ENCODE measurements at places on chromosomes 13 and 19.

DNA sequence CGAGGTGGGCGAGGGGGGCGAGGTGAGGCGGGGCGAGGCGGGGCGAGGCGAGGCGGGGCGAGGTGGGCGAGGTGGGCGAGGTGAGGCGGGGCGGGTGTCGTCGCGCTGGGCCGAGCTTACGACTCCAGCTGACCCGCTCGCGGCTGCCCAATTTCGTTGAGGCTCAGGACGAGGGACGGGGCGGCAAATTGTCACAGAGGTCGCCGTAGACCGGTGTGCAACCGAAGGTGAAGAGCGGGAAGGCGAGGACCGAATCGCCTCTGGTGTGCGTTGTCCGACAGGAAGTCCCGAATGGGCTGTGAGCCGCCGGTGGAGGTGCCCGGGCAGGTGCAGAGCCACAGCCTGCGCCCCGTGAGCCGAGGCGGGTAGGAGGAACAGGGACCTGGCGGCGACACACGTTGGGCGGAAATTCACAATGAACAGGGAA, at the start of gene LACC1:
Gene LACC1, plus strand, starts transcription at position 150 of the 427 bp plus-strand sequence. CDS start 1,082 bp downstream, outside the sequence.
- no peak for DNase-seq

- DNase-seq, result no peak
Observed at GRCh38 chr13:21723807-21724505, 53.1 kb downstream of the FGF9 start.

GRCh38 chr13:97975280-97975847, 21.9 kb downstream of the IPO5 start:
- DNase-seq, result no peak

DNA sequence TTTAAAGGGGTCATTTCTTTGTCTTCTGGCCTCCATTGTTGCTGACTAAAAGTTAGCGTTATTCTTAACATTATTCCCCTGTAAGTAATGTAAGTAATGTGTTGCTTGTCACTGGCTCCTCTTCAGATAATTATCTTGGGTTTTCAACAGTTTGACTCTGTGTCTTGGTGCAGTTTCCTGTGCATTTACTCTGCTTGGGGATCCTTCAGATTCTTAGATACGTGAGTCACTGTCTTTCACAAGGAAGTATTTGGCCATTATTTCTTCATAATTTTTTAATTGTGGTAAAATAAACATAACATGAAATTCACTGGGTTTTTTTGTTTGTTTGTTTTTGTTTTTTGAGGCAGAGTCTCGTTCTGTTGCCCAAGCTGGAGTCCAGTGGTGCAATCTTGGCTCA, 13.5 kb upstream of the OR7D2 start:
- no peak for DNase-seq

GRCh38 chr13:34174671-34175145, 356.8 kb downstream of the RFC3 start:
- DNase-seq, result peak; percentile 60

- DNase-seq, result no peak
Observed at GRCh38 chr19:39524495-39524894, 8.2 kb downstream of the EID2B start.

GRCh38 chr19:8180018-8180417, 29.2 kb upstream of the CERS4 start:
- no peak for DNase-seq

DNA sequence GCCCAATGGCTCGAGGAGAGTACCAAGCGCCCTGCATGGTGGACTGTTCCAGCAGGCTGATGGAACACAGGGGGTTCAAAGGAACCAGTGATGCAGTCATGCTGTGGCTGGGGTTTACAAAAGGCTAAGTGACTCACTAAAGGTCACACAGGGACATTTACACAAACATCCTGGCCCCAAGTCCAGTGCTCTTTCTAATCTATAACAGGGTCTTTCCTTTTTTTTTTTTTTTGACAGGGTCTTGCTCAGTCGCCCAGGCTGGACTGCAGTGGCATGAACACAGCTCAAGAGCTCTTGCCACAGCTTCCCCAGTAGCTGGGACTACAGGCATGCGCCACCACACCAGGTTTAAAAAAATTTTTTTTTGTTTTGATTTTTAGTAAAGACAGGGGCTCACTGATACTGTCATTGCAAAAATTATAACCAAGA, 2.8 kb upstream of the SLC25A15 start:
- DNase-seq, result no peak

DNA sequence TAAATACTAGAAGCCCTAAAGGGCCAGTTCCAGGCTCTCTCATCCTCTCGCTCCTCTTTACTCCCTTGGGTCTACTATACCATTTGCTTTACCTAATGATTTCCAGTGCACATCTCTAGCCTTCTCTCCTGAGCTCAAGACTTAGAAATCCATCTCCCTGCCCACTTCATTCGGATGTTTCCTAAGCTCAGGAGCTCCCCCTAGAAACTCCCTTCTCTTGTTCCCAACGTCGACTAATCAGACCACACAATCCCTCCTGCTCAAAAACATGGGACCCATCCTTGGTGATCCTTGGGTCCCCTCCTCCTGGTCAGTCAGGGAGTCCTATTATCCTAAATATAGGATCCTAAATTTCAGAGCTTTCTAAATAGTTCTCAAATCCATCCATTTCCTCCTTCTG, 21.1 kb upstream of the STK24 start:
- DNase-seq, result no peak

DNA sequence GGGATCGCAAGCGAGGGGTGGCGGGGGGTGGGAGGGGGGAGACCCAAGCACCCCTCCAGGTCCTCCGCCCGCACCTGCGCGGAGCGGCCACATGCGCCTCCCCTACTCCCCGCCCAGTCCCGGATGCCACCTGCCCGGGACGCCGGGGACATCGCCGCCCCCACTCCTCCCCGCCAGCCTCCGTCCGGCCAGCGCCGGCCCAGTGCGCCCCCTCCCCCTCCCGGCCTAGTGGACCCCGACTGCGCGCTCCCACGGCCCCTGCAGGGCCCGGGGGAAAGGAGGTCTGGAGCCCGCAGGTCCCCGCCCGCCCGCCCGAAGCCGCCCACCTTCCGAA, 263 bp downstream of the RHPN2 start:
- peak; percentile 30 for DNase-seq

GRCh38 chr19:39936020-39936419, 1.6 kb upstream of the FCGBP start:
- DNase-seq, result no peak

GRCh38 chr13:102045731-102046130, 356.1 kb downstream of the FGF14 start:
- DNase-seq, result no peak

DNA sequence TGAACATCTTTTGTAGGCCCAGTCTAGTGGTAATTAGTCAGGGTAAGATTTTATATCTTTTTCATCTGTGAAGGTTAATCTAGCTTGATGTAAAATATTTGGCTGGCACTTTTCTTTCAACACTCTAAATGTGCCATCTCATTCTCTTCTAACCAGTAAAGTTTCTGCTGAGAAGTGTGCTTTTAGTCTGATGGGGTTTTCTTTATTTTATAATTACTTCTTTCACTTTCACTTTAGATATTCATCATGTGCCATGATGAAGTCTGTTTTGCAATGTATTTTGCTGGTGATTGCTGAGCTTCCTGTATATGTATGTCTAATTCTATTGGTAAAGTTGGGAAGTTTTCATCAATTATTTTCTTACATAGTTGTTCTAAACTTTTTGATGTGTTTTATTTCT, 31.9 kb downstream of the ZNF726 start:
- no peak for DNase-seq

DNA sequence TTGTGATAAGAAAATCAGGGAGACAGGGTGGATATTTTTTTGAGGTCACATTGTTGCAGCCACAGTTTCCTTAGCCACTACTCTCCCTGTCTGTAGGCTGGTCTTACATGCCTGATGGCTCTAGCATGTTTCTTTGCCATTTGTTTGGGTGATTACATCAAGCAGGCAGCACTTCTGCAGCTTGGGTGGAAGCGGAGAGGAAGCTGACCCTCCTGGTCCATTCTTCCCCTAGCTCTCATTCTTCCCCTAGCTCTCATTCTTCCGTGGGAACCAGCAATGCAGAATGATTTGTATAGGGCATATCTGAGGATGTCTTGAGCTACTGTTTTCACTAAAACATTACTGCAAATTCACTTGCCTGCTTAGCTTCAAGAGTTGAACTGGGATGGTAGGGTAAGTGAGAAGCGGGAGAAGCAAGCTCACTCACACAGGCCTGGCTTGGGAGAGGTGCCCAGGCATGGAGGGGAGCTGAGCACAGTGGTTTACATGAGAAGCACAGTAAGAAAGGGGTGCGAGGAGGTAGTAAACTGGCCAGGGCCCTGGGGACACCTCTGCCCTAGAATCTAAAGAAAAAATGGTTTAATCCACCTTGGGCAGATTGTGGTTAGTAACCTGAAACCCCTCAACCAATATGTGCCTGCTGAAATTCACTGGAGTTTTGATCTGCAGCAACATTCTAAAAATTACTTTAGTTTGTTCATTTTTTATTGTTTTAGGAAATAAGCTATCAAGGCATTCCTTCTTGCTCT, 538.9 kb downstream of the RFC3 start:
- no peak for DNase-seq

- no peak for DNase-seq
Observed at GRCh38 chr19:1035998-1036621, 3.8 kb upstream of the ABCA7 start.

DNA sequence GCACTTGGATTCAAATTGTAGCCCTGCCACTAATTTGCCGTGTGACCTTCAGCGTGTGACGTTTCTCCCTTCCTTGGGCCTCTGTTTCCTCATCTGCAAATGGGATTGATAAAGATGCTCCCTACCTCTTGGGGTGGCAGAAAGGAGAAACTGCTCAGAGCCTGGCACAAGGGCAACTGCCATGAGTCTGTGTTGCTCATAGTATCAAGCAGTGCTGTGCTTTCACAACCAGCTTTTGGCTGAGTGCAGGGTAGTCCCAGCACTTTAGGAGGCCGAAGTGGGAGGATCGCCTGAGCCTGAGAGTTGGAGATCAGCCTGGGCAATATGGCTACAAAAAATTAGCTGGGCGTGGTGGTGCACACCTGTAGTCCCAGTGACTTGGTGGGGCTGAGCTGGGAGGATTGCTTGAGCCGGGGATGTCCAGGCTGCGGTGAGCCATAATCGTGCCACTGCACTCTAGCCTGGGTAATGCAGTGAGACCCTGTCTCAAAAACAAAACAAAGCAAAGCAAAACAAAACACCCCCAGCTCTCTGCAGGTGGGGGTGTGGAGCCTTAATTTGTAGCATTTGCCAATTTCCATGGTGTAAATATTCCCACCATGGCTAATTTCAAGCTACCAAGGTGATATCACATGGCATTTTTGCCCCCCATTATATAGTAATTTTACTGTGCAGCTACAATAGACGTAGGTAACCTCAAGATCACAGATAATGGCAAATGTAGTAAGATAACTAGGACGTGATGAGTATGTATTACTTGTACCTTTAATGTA, 1.6 kb upstream of the MARK4 start:
- DNase-seq, result no peak

DNA sequence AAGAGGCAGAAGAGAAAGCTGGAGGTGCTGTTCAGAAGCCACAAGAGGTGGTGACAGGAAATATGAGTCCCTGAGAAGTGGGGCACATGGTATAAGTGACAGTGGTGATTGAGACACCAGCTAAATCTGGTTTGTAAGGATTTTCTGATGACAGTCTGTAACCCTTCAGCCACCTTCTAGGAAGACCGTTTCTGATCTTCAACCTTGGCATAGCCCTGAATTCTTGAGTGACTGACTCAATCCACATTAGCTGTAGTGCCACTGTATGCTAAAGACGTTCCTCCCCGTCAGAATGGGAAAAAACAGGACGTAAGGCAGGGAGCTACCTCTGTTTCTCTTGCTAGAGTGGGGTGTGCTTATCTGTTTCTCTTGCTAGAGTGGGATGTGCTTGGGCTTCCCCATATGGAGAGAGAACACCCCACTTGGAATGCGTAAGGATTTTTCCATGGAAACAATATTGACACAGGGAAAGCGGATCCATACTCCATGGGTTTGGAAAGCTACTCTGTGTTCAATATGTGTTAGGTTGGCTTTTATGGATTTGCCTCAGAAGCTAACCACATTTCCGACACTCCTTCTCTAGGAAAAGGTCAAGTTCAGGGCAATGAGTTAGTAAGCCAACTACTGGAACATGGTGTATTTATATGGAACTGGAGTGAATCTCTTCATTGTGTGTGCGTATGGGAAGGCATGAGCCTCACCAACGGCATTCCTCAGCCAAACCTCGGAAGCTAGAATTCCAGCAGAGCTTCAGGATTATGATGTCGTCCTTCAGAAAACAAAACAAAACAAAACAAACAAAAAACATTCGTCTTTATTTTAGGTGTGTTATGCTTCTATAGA, 948.8 kb upstream of the SLC10A2 start:
- no peak for DNase-seq

GRCh38 chr13:45788011-45788410, 63.5 kb downstream of the SIAH3 start:
- no peak for DNase-seq

DNA sequence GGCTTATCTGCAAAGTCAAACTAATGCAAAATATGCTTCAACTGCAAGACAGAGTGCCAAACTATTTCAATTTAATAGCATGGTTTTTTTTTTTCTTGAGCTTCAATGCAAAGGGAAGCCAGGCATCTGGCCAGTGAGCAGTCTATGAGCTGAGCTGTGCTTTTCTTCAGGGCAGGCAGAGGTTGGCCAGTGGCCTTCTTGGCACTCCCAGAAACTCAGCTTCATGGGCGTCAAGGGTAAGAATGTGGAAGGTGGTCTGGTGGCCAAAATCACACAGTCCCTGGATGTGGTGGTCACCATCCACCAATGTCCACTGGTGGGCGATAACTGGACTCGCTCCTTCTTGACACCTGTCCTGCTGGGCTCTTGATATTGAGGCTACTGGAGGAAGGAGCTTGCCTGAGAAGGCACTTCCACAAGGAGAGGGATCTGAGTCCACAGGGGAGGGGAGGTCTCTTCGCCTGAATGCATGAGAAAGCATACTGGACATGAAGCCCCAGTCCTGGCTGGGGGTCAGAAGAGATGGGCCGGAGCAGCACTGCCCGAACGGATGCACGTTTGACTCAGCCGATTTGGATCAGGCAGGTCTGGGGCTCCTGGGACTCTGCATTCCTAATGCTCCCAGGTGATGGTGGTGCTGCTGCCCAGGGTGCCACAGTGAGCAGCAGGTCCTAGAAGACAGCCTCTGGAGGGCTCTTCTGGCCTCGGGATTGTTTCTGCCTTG, 17.1 kb downstream of the COL4A2 start:
- no peak for DNase-seq

DNA sequence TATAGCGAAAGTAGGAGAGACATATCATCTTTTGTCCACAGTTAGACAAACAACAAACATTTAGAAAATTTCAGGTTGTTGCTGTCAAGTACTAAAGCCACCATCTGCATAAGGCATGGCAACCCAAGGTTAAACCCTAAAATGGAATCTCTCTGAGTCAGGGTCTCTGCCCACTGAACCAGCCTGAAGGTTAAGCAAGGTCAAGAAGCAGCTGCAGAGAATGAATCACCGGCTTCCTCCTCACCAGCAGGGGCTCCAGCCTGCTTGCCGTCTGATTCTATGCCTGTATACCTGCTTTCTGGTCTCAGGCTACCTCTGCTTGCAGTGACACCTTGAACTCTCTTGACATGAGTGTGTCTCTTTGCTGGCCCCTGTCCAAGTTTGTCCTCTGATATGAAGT, 726.2 kb upstream of the SGCG start:
- no peak for DNase-seq

GRCh38 chr13:25608181-25608580, 236.4 kb downstream of the ATP8A2 start:
- no peak for DNase-seq

GRCh38 chr13:25927932-25928331, 123.9 kb downstream of the SHISA2 start:
- DNase-seq, result no peak

- no peak for DNase-seq
Observed at GRCh38 chr13:28000567-28000966, 12.1 kb upstream of the URAD start.

All from GM03348 (cell line).